ENCODE measurements at places on chromosomes 4 and X.
A peak's percentile ranks its signal among the peaks of the same experiment; 100 is the strongest.

- DNase-seq, result no peak
Observed at GRCh38 chr4:57151481-57151880, 41.3 kb upstream of the IGFBP7 start.

DNA sequence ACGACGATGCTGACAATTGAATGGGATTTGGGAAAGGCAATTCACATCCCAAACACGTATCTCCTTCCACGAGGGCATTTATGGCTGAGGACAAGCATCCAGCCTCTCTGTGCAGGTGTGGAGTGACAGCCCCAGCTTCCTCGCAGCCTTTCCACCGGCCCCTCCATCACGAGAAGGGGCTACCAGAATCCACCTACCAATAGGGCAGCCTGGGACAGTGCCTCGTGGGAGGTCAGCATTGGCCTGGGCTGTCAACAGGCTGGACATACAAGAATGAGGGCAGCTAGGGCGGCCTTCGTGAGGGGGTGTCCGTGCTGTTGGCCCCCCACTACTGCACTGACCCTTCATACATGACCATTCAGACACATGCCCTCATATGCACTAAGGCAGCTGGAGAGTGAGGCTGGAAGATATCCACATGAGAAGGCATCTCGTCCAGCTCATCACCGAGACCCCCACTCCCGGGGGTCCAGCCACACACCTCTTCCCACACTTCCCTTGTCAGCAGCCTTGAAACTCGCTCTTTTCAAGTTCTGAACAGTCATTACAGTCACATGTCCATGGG lies 81.0 kb upstream of the ADRA2C start:
- no peak for DNase-seq

- no peak for DNase-seq
Observed at GRCh38 chr4:76811604-76812412, 86.1 kb downstream of the SOWAHB start.

GRCh38 chr4:184282251-184282713 lies 64.6 kb upstream of the ENPP6 start:
- DNase-seq, result peak; percentile 35

- DNase-seq, result no peak
Observed at GRCh38 chr4:32396507-32397070, 1676.4 kb downstream of the PCDH7 start.

DNA sequence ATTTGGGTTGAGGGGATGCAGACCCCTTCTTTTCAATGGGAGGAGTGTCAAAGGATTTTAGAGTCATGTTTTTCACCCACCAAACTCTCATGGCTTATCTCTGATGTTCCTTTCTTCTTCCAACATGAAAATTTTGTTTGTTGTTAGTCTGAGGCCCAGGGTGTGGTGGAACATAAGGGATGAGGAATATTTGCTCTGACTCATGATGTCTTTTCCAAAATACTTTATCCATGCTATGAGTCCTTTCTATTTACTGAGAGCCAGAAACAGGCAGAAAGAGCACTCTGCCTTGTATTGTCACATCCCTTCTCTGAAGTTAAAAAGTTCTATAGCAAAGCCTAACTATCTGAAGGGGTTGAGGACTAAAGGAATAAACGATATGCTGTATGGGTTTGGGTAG lies 61.6 kb upstream of the GYPA start:
- DNase-seq, result no peak

DNA sequence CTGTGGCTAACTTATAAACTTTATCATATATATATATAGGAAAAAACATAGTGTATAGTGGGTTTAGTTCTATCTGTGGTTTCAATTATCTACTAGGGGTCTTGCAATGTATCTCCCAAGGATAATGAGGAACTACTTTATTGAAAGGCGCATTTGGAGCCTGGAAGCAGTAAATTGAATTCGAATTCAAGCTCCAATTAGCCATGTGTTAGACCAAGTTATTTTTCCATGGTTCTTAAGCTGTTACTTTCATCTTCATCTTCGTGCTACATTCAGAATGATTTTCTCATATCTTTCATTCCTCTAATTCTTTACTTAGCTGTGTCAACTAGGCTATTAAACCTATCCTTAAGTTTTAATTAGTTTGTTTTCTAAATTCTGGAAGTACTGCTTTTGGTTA lies 27.2 kb upstream of the MANBA start:
- DNase-seq, result no peak
